ENCODE measurements at places on chromosomes 7 and 10. TPM values are rescaled to one million over a fixed set of nuclear protein-coding genes. Genes with fewer than 3 reads are reported as not detected.

Gene SEMA4G
- 25.5 TPM for total RNA-seq

Gene PNLIPRP2
- total RNA-seq, result not detected

Gene HELLS
- 74.2 TPM for total RNA-seq

Gene TAS2R41
- not detected for total RNA-seq

DNA sequence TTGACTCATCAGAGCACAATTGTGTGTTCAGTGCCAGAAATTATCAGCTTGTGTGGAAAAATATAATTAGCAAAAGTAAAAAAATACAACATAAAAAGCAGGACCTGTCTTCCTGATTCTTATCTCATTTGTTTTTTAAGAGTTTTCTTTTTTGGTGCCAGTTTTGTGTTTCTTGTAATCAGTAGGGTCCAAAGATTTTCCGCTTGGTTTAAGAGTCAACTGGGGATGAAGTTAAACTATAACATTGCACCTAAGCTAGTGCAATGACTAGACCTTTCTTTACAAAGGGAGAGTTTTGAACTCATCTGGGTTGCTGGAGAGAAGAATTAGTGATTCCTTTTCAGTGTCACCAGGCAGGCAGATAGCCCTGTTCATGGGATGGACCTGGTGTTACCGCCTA is 113.4 kb downstream of the PLPP4 start:
- no peak for DNase-seq

DNA sequence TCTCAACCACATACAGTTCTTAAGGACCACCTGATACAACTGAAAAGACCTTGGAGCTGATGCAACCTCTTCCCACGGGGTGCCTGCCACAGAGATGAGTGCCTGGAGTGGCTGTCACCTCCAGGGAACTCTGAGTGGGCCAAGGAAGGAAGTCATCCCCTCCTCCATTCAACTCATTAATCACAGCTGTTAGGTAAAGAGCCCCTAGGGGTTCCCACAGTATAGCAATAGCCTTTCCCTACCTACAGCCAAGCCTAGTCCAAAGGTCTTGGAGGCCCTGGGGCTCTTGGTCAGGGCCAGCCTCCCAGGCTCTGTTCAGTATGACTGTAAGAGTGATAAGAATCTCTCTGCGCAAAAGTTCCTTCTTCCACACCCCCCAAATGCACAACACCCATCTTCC is 70.4 kb upstream of the NFE2L3 start:
- DNase-seq, result no peak

- no peak for DNase-seq
These were observed 23.6 kb downstream of the BMPER start for GRCh38 chr7:33928986-33929385.

GRCh38 chr10:11595395-11595692 is 16.1 kb downstream of the USP6NL start:
- no peak for DNase-seq

GRCh38 chr10:115001506-115002381 is 63.7 kb downstream of the TRUB1 start:
- DNase-seq, result no peak

All from stomach (tissue), 19 donors.